MM.1S (cell line): ENCODE measurements at places on chromosomes 6 and 20.

DNA sequence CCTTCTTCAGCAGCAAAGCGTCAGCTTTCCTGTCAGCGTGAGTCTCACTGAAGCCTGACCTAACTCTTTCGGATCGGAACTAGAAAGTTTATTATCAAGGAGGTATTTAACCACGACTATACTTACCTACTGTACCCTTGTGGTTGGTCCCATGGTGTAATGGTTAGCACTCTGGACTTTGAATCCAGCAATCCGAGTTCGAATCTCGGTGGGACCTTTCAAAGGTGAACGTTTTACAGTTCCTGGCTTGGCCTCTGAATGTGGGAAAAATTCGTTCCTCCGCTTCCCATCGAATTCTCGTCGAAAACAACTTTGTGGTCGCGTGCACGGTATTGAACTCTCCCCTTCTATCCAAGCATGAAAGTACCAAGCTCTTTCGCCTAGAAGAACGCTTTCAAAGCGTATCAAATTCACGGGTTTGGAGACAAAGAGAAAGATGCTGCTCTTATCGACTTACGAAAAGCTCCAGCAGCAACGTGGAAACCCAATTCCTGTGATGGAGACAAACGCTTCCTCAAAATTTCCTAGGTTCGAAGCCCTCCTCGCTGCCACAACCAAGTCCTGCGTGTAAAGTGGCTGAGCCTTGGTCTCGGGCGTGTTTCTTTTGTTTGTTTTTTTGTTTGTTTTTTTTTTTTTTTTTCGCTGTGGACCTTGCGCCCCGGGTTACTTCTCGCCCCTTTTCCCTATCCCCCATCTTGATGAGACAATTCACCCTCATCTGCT is 63.7 kb downstream of the GPX5 start:
- peak; percentile 85 for DNase-seq
- H3K27me3 ChIP-seq, result peaks cover 12% of the 10 kb centered on the region
- no peak overlapping the region for H3K27ac ChIP-seq
- H3K4me1 ChIP-seq, result no peaks in the 10 kb centered on the region

DNA sequence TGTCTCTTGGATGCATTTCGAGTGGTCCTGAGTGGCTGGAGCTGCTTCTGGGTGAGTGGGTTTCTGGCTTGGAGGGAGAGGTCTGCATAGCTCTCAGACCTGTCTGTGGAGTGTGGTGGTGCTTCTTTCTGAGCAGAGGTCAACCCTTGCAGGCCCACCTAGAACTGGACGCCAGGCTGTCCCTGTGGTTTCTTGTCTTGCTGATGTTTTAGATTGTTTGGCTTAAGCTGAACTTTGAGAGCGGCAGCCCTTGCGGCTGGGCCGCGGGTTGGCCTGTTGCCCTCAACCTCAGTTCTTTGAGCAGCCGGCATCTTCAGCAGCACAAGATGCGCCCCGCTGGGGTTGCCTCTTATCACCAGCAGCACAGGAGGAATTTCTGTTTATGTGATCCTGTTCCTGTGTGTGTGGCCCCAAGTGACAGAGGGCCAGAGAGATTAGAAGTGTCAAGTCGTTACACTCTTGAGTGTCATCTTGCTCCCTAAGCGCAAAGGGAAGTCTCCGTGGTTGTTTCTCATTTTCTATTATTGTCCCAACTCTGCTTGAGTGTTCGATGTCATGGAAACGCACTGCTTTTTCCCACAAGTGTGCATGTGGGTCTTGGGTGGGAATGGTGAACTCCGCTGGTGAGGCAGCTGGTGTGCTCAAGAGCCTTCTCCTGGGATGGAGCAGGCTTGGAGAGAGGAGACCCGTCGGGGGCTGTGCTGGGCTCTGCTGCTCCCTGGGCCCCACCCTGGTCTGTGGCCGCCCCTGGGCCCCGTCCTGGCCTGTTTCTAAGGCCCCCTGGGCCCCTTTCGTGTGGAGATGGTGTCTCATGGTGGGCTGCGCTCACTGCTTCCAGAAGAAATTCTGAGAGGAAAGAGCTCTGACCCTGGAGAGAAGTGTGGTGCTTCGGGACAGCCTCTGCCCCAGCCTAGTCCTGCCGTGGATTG is 20.1 kb upstream of the SLC22A1 start:
- no peaks in the 10 kb centered on the region for H3K4me1 ChIP-seq
- DNase-seq, result no peak
- H3K27me3 ChIP-seq, result no peaks in the 10 kb centered on the region
- H3K36me3 ChIP-seq, result no peaks in the 10 kb centered on the region
- no peak overlapping the region for H3K4me3 ChIP-seq
- no peak overlapping the region for H3K27ac ChIP-seq

- H3K27ac ChIP-seq, result no peak overlapping the region
- H3K4me1 ChIP-seq, result no peaks in the 10 kb centered on the region
- DNase-seq, result no peak
- no peak overlapping the region for H3K4me3 ChIP-seq
- H3K27me3 ChIP-seq, result no peaks in the 10 kb centered on the region
Measured at GRCh38 chr6:130674604-130675003, 152.6 kb upstream of the SMLR1 start.

DNA sequence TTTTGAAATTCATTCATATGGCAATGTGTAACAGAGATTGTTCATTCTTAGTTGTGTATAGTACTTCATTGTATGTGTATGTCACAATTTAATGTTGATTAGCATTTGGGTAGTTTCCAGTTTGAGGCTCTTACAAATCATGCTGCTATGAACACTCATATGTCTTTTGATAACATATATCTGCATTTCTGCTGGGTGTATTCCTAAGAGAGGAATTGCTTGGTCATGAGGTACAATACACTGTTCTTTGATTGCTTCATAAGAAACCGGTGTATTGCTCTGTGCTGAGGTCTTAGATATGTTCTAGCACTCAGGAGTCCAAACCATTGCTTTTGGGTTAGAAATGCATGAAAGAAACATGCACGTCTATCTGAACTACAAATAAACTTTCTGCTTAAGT is 492.9 kb upstream of the JAG1 start:
- no peak overlapping the region for H3K4me3 ChIP-seq
- DNase-seq, result no peak
- no peaks in the 10 kb centered on the region for H3K36me3 ChIP-seq
- H3K27me3 ChIP-seq, result no peaks in the 10 kb centered on the region
- H3K27ac ChIP-seq, result no peak overlapping the region

DNA sequence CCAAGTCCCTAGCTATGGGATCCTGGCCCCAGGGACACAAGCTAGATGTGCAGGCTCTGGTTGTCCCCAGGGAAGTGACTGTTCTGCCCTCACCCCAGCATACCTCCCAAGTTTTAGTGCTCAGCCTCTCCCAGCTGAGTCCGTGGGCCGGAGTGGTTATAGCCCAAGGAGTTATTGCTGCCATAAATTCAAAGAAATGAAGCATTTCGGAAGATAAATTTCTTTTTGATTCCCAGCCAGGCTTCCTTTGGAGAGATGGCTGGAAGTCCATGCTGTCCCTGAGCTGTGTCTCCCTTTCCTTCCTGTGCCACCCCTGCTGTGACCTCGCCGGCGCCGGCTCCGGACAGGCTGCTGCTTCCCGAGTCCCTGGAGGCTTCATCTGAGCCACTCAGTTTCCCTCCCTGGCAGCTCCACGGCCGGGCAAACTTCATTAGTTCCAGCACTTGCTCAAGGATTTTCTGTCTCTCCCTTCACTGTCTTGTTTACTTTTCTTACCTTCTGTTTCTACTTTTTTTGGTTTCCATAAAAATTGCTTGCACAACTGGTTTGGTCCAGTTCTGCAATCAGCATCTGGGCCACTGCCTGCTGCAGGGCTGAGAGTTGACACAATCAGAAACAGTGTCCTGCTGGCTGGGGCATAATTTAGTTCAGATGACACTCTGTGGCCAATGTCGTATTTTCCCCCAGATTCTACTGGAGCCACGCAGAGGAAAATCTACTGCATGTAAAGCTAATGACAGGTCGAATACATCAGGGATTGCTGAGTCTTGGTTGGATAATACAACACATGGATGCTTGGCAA is 225.5 kb downstream of the SYNDIG1 start:
- H3K4me1 ChIP-seq, result no peaks in the 10 kb centered on the region
- no peak overlapping the region for H3K27ac ChIP-seq
- H3K36me3 ChIP-seq, result no peaks in the 10 kb centered on the region

- H3K27me3 ChIP-seq, result no peaks in the 10 kb centered on the region
- no peaks in the 10 kb centered on the region for H3K36me3 ChIP-seq
- no peaks in the 10 kb centered on the region for H3K4me1 ChIP-seq
- no peak overlapping the region for H3K27ac ChIP-seq
- H3K4me3 ChIP-seq, result no peak overlapping the region
Measured at GRCh38 chr20:32462900-32463641, 104.9 kb downstream of the ASXL1 start.

GRCh38 chr6:37319856-37320480 is 33.8 kb upstream of the RNF8 start:
- no peaks in the 10 kb centered on the region for H3K36me3 ChIP-seq
- H3K27ac ChIP-seq, result no peak overlapping the region
- H3K4me1 ChIP-seq, result peaks cover 36% of the 10 kb centered on the region
- no peaks in the 10 kb centered on the region for H3K27me3 ChIP-seq

DNA sequence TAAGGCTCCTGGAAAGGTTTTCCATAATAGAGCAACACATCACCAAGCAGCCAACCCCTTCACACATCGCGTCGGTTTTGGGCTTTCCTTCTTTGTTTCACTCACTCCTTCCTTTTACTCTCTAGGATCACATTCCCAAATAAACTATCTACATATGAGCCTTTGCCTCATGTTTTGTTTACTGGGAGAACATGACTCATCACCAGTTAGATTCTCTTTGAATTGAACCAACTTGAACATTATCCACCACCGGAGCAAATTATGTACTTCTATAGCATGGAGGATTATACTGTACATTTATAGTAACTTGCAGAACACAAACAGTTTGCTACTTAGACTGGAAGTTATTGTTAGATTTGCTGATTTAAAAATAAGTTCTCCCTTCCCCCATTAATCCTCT is 41.0 kb downstream of the SAMD5 start:
- no peaks in the 10 kb centered on the region for H3K4me1 ChIP-seq
- H3K27ac ChIP-seq, result no peak overlapping the region
- H3K4me3 ChIP-seq, result no peak overlapping the region
- H3K36me3 ChIP-seq, result no peaks in the 10 kb centered on the region

GRCh38 chr6:120498711-120499110 is 835.6 kb downstream of the TBC1D32 start:
- H3K4me3 ChIP-seq, result no peak overlapping the region
- no peak for DNase-seq
- H3K4me1 ChIP-seq, result no peaks in the 10 kb centered on the region
- no peak overlapping the region for H3K27ac ChIP-seq
- H3K36me3 ChIP-seq, result no peaks in the 10 kb centered on the region

- no peaks in the 10 kb centered on the region for H3K27me3 ChIP-seq
- H3K4me3 ChIP-seq, result no peak overlapping the region
- DNase-seq, result no peak
- H3K4me1 ChIP-seq, result no peaks in the 10 kb centered on the region
- no peak overlapping the region for H3K27ac ChIP-seq
Measured at GRCh38 chr6:64914124-64914523, 792.9 kb downstream of the EYS start.

DNA sequence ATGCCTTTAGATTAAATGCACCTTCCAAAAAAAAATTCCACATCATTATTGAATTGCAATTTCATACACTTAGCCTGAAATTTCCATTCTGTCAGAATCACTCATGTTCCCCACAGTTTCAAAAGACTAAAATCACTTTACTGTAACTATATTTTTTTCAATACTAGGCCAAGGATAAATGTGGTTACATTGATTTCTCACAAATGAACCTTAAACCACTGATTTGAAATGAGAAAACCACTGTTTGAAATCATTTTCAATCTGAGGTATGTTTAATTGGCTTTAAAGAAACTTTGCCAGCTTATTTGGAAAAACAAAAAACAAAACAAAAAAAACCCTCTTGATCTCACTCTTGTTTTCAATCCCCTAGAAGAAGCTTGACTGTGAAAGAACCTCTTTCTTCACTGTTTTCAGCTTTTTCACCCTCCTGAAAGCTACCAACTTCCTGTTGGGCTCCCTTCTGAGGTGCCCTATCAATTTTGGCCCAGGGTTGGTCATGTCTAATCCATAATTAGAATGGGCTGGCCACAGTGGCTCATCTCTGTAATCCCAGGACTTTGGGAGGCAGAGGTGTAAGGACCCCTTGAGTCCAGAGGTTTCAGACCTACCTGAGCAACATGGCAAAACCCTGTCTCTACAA is 242.5 kb downstream of the ADGRG6 start:
- H3K4me1 ChIP-seq, result no peaks in the 10 kb centered on the region
- no peaks in the 10 kb centered on the region for H3K27me3 ChIP-seq
- no peaks in the 10 kb centered on the region for H3K36me3 ChIP-seq
- H3K4me3 ChIP-seq, result no peak overlapping the region
